Activated CD4-positive, alpha-beta T cell treated with anti-CD3 and anti-CD28 coated beads, Interleukin-2, Interleukin-6, amounts not matched to agents 100 ng/mL and 50 ng/mL, durations not matched to agents 16 hours and 8 hours (primary cell): ENCODE measurements at places on chromosomes 5 and 9.

- DNase-seq: no peak
Measured at GRCh38 chr5:153959134-153959957, 79.4 kb downstream of the FAM114A2 start.

GRCh38 chr9:81827616-81828296 is 100.5 kb upstream of the SPATA31D4 start:
- DNase-seq: no peak

- DNase-seq: no peak
Measured at GRCh38 chr5:143987751-143988560, 176.0 kb downstream of the HMHB1 start.

DNA sequence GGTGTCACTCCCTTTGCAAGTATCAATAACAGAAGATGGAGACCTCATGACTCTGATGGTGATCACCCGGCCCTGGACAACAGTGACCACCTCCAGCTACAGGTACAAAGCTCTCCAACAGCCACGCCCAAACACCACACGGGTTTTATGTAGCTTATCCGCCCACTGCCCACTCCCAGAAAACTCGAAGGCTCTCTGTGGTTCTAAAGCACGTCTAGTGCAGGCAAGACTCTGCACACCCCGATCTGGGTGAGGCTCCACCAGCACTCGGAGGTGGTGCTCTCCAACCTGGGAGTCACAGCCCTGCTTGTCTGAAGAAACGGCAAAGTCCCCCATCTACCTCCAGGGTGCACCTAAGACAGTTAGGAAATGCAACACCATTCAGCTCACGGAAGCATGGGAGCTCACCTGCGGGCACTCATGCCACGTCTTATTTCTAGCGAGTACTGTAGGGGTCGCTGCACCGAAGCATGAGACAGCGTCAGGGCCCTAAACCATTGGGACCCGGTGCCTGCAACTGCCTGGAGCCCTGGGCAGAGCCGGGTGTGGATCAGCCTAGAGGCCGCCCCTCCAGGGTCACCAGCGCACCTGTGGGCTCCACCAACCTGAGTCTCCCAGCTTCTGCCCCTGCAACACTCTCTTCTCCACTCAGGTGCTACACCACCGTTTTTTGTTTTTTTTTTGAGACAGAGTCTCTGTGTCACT is 58.1 kb upstream of the ZNF354A start:
- DNase-seq: no peak

GRCh38 chr9:27784847-27785713 is 211.8 kb upstream of the C9orf72 start:
- DNase-seq: peak; percentile 72

GRCh38 chr9:32344551-32345182 is 39.8 kb upstream of the ACO1 start:
- DNase-seq: no peak

DNA sequence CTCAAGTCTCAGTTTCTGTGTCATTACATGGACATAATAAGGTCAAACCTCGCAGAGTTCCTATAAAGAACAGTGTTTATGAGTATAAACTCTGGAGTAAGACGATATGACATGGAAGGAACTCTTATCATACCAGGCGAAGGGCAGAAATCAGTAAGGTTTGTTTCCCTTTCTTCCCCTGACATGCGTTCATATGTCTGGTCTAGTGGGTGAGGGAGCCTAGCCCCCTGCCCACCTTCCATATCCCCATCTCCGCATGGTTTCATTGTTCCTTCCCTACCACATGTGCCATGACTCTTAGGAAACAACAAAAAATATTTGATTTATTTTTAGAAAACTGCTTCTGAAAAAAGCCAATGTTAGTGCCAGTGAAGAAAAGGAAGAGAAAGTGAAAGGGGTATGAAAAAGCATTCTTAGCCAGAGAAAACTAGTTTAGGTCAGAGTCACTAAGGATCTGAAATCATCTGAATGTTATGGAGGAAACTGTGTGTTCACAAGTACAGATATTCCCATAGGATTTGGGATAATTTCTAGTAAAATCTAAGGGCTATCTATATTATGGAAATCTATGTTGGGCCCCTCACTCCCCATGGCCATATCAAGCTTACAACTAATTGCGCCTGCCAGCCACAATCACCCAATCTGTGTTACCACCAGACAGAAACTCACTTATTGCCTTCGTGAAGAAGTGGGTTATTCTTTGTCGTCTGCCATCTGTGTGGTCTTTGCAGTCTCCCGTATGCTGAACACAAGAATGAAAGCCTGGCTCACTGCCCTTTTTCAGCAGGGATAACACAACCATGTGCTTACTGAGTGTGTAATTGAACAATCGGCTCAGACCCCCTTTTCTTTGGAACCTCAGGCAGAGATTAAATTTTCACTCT is 19.9 kb upstream of the HMHB1 start:
- DNase-seq: no peak
